Hair follicular keratinocyte (primary cell): ENCODE measurements at places on chromosomes 11 and 22. TPM values are rescaled to one million over a fixed set of nuclear protein-coding genes. Genes with fewer than 3 reads are reported as not detected.

CAVIN3 gene
- total RNA-seq = 395 and 493 TPM in 2 replicates

BACE1 gene
- total RNA-seq = 7.8 and 17.3 TPM in 2 replicates

MISFA gene
- total RNA-seq = not detected in 2 replicates

LIPT2 gene
- total RNA-seq = 2.4 and 4.6 TPM in 2 replicates

KRTAP5-8 gene
- total RNA-seq = not detected in 2 replicates

TPBGL gene
- not detected in 2 replicates for total RNA-seq

OR8D4 gene
- not detected in 2 replicates for total RNA-seq

RBMXL2 gene
- total RNA-seq = not detected in 2 replicates

CABP2 gene
- total RNA-seq = not detected in 2 replicates

SMTNL1 gene
- not detected in 2 replicates for total RNA-seq

C11orf86 gene
- total RNA-seq = not detected in 2 replicates

MAPK8IP1 gene
- 1.6 and 2.4 TPM in 2 replicates for total RNA-seq

CD6 gene
- total RNA-seq = 0.86 TPM in 1 of 2 replicates, not detected in the other

DDX25 gene
- 0.62 TPM in 1 of 2 replicates, not detected in the other for total RNA-seq

SCGB2A2 gene
- not detected in 2 replicates for total RNA-seq

C1QTNF5 gene
- total RNA-seq = 0.15 and 0.55 TPM in 2 replicates

DEFB131B gene
- not detected in 2 replicates for total RNA-seq

DGCR2 gene
- 34.9 and 44.1 TPM in 2 replicates for total RNA-seq

SOX10 gene
- not detected in 2 replicates for total RNA-seq

ADAMTS8 gene
- total RNA-seq = not detected in 2 replicates

OPCML gene
- total RNA-seq = not detected in 2 replicates

TOP3B gene
- total RNA-seq = 16.1 and 17.5 TPM in 2 replicates

CRYBB2 gene
- not detected in 2 replicates for total RNA-seq

CD3E gene
- total RNA-seq = not detected in 2 replicates

SCN3B gene
- under 0.01 TPM in 1 of 2 replicates, not detected in the other for total RNA-seq

OR8A1 gene
- not detected in 2 replicates for total RNA-seq

PGA5 gene
- total RNA-seq = not detected in 2 replicates

ZFTA gene
- 4.1 and 4.9 TPM in 2 replicates for total RNA-seq

GLYATL1 gene
- total RNA-seq = 0.16 and 0.19 TPM in 2 replicates

PATL1 gene
- total RNA-seq = 10.6 and 14.8 TPM in 2 replicates

GSTT2B gene
- total RNA-seq = 2.4 and 6.5 TPM in 2 replicates

ALDH3B2 gene
- total RNA-seq = 0.87 and 3.4 TPM in 2 replicates

PATE4 gene
- not detected in 2 replicates for total RNA-seq

MEN1 gene
- 16.7 and 20.0 TPM in 2 replicates for total RNA-seq

PANX3 gene
- total RNA-seq = not detected in 2 replicates

APOBEC3B gene
- 2.0 and 2.6 TPM in 2 replicates for total RNA-seq

PGR gene
- 0.15 TPM in 1 of 2 replicates, not detected in the other for total RNA-seq

RIMBP3B gene
- total RNA-seq = not detected in 2 replicates

TNNI2 gene
- not detected in 2 replicates for total RNA-seq

ENTHD1 gene
- total RNA-seq = not detected in 2 replicates

MFRP gene
- not detected in 2 replicates for total RNA-seq

TENM4 gene
- total RNA-seq = 9.4 and 15.3 TPM in 2 replicates

MAFF gene
- total RNA-seq = 18.5 and 44.9 TPM in 2 replicates

ZP1 gene
- not detected in 2 replicates for total RNA-seq

FOSL1 gene
- 141 and 144 TPM in 2 replicates for total RNA-seq

DDI1 gene
- total RNA-seq = not detected in 2 replicates

OR4A16 gene
- total RNA-seq = not detected in 2 replicates

PIWIL4 gene
- total RNA-seq = 0.47 TPM in 1 of 2 replicates, not detected in the other

TMA7B gene
- not detected in 2 replicates for total RNA-seq

OR51E2 gene
- total RNA-seq = not detected in 2 replicates
